NCI-H2227 treated with DMSO at 0.1 percent for 48 hours (cell line): ENCODE measurements at places on chromosomes 12 and 14.

- DNase-seq = no peak
Measured at GRCh38 chr14:64632056-64632455, 72.2 kb upstream of the PLEKHG3 start.

DNA sequence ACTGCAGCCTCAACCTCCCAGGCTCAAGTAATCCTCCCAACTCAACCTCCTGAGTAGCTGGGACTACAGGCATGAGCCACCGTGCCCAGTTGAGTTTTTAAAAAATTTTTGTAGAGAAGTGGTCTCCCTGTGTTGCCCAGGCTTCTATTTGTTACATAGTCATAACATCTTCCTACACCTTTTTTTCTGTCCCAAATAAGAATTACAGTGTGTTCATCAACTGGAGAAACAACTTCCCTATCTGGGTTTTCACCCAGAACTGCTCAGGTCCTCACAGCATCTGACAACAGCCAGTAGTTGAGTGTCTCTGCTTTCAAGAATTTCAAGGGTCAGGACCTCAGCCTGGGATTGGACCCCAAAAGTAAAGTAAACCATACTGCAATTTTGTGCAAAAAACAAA lies 235.2 kb upstream of the AMIGO2 start:
- DNase-seq = no peak

GRCh38 chr12:118160536-118160935 lies 24.6 kb downstream of the PEBP1 start:
- no peak for DNase-seq

GRCh38 chr12:85390266-85390665 lies 110.2 kb downstream of the ALX1 start:
- DNase-seq = no peak

GRCh38 chr14:102565331-102565887 lies 27.0 kb upstream of the RCOR1 start:
- no peak for DNase-seq

DNA sequence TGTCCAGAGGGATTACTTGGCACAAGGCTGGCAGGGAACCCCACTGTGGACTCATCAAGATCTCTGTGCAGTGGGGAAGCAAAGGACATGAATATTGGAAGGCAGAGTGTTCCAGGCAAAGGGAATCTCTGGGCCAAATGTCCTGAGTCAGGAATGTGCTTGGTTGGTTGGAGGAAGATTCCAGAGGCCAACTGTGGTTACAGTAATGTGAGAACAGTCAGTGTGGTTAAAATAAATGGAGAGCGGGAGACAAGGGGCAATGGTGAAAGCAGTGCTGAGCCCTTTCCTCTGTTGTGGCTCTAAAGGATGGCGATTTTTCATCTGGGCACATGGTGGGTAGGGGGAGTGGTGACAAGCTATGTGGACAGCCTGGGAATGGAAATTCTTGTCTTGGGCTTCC lies 948.2 kb downstream of the BCL11B start:
- DNase-seq = no peak

DNA sequence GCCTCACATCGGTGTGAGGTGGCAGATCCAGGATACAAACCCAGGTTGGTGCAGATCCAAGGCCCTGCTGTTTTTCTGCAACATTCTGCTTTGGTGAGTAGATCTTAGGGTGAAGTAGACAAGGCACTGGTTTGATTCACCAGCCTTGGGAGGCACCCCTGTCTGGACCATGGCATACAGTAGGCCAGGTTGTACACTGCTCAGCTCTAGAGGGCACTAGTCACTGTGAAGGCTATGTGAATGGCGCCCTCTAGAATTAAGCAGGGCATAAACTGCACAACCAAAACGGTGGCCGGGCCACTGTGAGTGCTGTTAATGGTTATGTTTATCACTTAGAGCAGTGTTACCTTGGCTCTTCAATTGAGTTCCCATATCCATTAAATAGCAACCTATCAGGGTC lies 280.6 kb upstream of the PWP1 start:
- no peak for DNase-seq

DNA sequence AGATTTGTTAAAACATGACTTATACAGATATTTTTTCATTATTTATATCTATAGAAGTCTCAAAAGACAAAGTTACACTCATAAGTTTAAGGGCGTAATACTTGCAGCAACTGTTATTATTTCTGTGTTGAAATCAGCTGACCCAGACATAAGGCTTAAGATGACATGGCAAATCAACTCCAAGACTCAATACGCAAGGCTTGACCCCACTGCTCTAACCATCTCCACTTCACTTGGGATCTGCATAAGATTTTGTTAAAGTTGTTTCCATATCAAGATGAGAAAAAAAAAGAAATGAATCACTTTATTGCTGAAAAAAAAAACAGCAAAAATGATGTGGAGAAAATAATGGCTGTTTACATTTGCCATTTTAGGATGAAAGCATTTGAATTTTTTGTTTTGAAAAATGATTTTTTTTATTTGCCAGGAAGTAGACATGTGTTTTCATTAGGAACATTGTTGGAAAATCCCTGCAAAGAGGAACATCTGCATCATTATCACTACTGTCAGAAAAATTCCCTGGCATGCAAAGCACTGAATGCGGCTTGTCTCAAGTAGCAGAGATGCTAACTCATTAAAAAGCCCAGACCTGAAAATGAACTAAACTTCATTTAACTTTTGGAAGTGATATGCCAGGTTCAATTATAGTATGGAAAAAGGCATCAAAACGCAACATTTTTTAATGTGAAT lies 73.5 kb downstream of the LIN7A start:
- DNase-seq = no peak

- no peak for DNase-seq
Measured at GRCh38 chr12:8527250-8528130, 13.2 kb downstream of the CLEC4E start.

GRCh38 chr14:59305836-59306555 lies 117.5 kb downstream of the DAAM1 start:
- no peak for DNase-seq

DNA sequence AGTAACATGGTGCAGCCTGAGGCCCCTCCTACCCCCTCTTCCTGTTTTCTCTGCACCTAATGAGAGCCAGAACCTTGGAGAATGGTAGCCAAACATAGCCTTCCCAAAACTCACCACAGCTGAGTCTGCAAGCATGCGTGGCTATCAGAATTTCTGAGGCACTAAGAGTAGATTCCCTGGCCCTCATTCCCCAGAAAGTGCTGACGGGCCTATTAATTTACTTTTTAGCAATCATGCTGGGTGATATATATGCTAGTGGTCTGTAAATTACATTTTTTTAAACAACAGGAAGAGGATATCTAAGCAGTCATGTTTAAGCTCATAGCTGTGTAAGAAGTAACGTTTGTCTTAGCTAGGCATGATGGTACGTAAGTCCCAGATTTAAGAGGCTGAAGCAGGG lies 30.4 kb downstream of the KANSL2 start:
- no peak for DNase-seq

DNA sequence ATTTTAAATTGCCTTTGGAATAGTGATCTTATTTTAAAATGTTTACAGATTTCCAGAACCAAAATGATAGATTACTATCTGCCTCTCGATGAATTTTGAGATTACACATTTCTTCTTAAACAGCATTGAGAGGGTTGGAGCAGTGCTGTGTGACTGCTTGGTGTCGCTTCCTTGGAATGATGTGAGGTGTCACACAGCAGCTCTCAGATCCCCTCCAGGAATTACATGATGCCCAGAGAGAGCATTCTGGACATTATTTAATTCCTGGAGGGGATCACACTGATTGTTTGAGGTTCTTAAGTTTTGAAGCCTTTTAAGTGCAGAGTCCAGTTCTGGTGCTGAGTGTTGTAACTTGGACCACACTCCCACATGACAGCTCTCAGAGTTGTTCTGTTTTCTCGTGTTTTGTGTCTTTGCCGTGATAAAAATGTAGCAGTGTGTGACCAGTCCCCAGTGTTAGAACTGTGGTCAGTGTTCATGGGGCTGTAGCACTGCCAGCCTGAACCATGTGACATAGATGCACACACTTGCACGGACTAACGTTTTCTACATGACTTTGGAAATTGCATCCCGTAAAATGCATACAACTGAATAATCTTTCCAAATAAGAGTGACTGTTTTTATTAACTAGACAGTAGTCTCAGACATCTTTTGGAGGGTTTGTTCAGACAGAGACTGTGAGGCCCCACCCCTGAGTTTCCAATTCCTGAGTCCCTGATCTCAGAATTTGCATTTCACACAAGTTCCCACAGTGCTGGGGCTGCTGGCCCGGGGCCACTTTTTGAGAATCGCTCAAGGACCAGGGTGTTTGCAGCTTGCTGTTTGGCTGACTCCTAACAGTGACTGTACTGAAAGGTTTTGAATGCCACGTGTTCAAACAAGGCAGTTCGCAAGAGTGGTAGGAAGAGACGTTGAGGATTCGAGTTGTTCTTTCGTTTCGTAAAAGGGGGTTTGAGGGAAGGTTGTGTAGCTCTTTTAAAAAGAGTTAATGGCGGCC lies 26.0 kb downstream of the XRCC3 start:
- DNase-seq = no peak

DNA sequence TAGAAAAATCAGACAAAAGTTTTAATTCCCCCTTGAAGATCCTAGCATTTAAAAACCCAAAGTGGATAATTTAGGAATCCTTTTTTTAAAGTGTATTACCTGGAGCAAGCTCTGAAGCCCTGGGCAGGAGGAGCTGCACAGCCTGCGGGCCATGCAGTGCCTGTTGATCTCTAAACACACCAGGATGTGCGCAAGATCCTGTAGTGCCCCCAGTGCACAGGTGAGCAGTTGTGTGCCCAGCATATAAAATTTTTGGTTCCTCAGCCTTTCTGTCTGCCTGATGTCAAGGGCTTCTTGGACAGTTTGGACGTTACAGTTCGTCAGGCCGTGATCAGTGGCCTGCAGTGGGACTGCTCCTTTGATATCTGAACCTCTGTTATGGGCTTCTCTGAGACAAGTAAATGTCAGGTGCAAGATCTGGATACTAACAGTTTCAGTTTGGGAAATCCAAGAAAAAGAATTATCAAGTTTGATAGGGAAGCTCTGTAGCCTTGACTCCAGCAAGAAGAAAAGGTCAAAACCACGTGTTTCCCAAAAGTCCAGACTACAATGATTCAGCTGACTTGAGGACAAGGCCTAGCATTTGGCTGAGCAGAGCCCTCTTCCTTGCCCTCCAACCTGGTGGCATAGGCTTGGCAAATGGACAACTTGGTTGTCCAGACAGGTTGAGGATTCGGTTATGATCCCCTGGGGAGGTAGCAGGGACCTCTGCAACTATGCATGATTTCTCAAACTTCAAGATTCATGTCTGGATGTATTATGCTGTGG lies 1.0 kb downstream of the ATXN7L3B start:
- DNase-seq = no peak

GRCh38 chr12:55226523-55226922 lies 5.7 kb downstream of the OR10A7 start:
- no peak for DNase-seq

- DNase-seq = no peak
Measured at GRCh38 chr14:80942191-80942600, 658 bp upstream of the CEP128 start.

- DNase-seq = no peak
Measured at GRCh38 chr12:26056335-26056734, 68.5 kb downstream of the BHLHE41 start.

DNA sequence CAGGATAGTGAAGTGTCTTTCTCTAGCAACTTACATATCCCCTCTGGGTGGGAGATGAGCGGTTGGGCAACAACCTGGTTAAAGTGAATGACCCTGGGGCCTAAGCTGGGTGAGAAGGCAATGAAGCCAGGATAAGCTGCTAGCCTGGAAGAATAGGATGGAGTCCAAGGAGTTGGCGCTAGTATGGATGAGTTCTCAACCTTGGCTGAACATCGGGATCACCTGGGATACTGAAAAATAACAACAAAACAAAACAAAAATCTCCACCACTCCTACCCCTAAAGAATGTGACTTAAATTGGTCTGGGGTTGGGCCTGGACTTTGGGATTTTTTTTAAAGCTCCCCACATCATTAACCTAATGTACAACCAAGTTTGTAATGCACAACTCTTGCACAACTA lies 4.8 kb upstream of the RPS6KA5 start:
- DNase-seq = no peak

DNA sequence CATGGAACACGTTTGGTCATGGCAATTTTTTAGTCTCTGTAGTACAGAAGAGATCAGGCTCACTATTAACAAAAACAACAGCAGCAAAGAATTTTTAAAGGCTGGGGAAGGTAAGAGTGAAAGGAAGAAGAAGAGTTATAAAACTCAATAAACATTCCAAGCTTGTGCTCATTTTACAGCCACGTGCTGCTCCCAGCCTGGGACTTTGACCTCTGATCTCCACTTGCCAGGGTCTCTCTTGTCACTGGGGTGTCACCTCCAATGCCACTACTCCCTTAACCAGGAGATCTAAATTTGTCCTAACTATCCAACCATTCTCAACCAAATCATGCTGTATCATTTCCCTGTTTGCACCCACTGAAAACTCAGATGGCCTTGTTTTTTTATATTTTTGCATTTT lies 605.1 kb downstream of the VRK1 start:
- no peak for DNase-seq

DNA sequence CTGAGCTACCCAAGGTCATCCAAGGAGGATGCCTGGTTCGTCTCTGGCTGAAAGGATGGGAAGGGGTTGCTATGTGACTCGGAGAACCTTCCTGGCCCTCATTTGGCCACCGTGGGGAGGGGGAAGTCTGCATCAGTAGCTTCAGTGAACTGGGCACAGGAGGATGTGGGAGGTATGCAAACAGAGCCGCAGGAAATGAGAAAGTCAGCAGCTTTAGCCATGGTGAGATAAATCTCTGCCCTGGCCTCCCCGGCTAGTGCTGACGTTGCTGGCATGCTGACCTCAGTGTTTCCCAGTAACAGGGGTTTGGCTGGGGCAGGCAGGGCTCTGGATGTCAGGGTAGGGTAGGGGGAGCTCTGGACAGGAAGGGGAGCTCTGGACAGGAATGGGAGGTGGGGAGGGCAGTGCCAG lies 2.3 kb upstream of the CEBPE start:
- DNase-seq = no peak

GRCh38 chr14:22492622-22493542 lies 96.1 kb downstream of the DAD1 start:
- DNase-seq = no peak

- no peak for DNase-seq
Measured at GRCh38 chr12:92065639-92066038, 80.0 kb downstream of the BTG1 start.

DNA sequence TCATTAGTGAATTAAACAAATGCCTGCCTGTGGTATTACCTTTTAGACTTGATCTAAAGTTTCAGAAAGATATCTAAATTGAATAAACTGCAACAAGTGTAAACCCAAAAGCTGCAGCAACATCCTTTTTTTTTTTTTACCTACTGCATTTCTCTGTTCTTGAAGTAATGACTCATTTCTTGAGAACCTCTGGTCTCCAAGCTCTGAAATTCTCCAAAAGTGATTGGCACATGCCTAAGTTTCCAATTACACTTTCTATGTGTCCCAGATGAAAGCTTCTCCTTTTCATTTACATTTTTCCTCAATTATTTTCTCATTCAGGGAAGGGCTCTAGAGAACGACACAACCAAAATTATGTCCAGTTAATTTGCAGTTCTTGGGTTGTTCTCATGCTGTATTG lies 435.2 kb upstream of the DCN start:
- no peak for DNase-seq
